ENCODE measurements at places on chromosomes 4 and X. TPM values are rescaled to one million over a fixed set of nuclear protein-coding genes. Genes with fewer than 3 reads are reported as not detected.

Gene MAGEB1
- not detected for polyA plus RNA-seq

- DNase-seq = no peak
Measured at GRCh38 chr4:72112514-72113156, 80.8 kb downstream of the NPFFR2 start.

DNA sequence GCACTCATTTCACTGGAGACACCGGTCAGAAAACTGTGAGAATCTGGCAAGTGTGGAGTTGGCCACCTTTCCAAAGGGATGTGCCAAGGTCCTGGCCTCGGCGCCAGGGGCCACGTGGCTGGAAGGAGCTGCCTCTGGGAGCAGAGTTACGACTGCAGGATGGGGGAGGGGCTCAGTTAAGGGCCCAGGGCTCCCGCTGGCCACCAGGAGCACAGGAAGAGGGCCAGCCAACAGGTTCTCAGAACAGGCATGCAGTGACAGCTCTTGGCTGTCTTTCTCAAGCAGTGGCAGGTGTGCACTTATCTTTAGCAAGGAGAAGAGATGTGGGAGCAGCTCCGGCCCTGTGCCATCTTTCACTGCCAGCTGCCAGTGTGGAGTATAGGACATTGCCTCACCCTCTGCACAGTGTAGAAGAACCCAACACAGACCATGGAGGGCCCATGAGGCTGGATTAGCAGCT, 115.9 kb upstream of the RBPJ start:
- no peak for DNase-seq

- DNase-seq = no peak
Measured at GRCh38 chrX:148459343-148459742, 41.1 kb upstream of the AFF2 start.

Gene AIFM1
- polyA plus RNA-seq = 30.0 TPM

- no peak for DNase-seq
Measured at GRCh38 chrX:19659929-19660328, 144.6 kb upstream of the MAP3K15 start.

DNA sequence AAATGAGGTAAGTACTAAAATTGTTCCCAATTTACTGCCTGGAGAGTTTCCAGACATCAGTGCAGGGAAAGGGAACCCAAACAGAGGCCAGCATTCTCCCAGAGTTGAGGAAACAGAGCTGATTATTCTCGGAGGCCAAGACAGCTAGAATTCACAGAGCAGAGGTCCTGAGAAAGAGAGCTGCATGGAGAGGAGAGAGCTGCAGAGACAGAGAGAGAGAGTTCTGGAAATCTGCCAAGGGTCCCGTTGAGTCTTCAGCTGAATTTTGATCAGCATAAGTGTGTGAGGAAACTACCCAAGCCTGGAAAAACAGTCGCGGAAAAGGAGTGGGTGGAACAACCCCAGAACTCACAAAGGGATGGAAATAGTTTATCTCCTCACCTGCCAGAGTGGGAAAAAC, 43.8 kb upstream of the GPR173 start:
- peak; percentile 79 for DNase-seq

DNA sequence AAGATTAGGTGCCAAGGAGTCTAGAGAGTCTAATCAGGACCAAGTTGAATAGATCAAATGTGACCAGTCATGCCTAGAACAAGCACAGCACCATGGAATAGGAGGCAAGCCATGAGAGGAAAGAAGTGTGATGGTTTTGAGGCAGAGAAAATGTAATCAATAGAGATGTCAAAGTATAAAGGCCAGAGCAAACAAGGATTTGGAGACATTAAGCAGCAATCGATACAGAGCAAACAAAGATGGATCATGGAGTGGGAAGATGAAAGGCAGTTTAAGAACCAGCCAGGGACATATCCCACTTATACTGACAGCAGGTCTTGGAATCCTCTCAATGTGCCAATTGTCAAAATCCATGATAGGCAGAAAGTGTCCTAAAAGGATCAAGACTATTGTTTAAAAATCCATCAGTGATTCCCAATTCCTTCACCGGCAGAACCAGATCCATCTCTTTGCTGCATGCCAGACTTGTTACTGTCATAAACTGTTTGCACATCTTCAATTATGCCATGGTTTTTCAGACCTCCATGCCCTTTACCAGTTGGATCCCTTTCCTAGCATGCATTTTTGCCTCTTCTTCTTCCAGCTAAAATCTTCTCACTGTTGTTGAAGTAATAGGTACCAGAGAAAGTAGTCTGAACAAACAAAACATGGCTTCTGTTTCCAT, 520.7 kb upstream of the ARX start:
- no peak for DNase-seq

Gene CC2D2A
- 11.2 TPM for polyA plus RNA-seq

Gene BST1
- 1.7 TPM for polyA plus RNA-seq

Gene SPIN4
- polyA plus RNA-seq = 12.5 TPM
